DND-41 (cell line): ENCODE measurements at places on chromosomes 12 and 14.
A peak's percentile ranks its signal among the peaks of the same experiment; 100 is the strongest.

- no peaks in the 10 kb centered on the region for H3K4me1 ChIP-seq
- H3K27me3 ChIP-seq = peaks cover 7% of the 10 kb centered on the region
- no peak for DNase-seq
- no peak overlapping the region for H3K4me3 ChIP-seq
- H3K36me3 ChIP-seq = no peaks in the 10 kb centered on the region
Measured at GRCh38 chr14:49516286-49516685, 69.9 kb downstream of the RPS29 start.

DNA sequence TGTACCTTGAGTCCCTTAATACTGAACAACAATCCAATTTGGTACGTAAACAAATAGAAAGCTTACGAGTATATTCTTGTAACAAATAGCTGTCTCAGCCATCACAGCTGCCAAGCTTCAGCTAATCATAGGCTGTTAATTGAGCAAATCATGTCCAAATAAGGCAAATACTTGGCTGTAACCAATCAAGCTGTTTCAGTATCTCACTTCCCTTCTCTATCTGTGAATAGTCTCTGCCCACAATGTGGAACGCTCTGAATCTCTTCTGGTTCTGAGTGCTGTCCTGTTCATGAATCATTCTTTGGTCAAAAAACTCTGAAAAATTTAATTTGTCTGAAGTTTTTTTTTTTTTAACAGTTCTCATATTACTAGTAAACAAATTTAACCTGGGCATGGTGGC lies 5.8 kb upstream of the NEMF start:
- H3K27ac ChIP-seq = no peak overlapping the region
- no peak for DNase-seq
- H3K4me1 ChIP-seq = peaks cover 27% of the 10 kb centered on the region
- H3K4me3 ChIP-seq = no peak overlapping the region
- no peaks in the 10 kb centered on the region for H3K27me3 ChIP-seq

DNA sequence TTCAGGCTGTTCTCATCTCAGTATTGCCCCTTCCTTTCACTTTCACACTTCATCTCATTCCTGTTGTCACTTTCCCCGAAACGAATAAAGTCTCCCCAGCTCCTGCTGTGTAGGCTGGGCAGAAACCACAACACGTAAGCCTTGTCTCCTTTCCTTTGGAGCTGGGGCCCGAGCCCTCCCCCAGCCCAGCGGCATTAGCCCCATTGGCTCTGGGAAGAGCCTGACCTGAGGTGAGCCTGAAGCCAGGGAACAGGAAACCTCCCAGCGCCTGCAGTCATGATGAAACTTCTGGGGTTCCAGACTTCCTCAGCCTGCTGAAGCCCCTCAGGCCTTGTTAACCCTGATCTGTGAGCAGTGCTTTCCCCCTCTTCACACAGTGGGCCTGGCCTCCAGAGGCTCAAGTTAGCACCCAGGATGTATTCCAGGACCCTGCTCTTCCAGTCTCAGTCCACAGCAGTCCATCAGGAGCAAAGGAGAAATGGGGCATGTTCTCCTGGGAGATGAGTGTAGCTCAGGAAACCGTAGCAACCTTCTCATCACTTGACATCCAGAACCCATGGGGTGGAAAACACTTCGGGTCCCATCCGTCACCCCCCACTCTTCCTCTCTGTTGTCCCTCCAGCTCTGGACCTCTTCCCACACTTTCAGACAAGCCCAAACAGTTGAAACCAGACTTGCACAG lies 21.8 kb downstream of the VASH1 start:
- DNase-seq = no peak
- H3K27ac ChIP-seq = no peak overlapping the region
- H3K4me1 ChIP-seq = no peaks in the 10 kb centered on the region

GRCh38 chr14:91154851-91155625 lies 41.2 kb downstream of the DGLUCY start:
- no peak overlapping the region for H3K4me3 ChIP-seq
- no peaks in the 10 kb centered on the region for H3K4me1 ChIP-seq
- peak; percentile 25 for DNase-seq
- no peak overlapping the region for H3K27ac ChIP-seq
- peaks cover 34% of the 10 kb centered on the region for H3K36me3 ChIP-seq

GRCh38 chr12:113378291-113378690 lies 19.9 kb downstream of the PLBD2 start:
- no peak overlapping the region for H3K4me3 ChIP-seq
- H3K27ac ChIP-seq = no peak overlapping the region
- no peaks in the 10 kb centered on the region for H3K4me1 ChIP-seq
- no peak for DNase-seq
- H3K36me3 ChIP-seq = peaks cover 3% of the 10 kb centered on the region; the same call in 1 of the 2 replicates
- H3K27me3 ChIP-seq = no peaks in the 10 kb centered on the region
